ENCODE measurements at places on chromosomes 4 and X. TPM values are rescaled to one million over a fixed set of nuclear protein-coding genes. Genes with fewer than 3 reads are reported as not detected.

SMAD1 gene
- 16.6 TPM for total RNA-seq

DNA sequence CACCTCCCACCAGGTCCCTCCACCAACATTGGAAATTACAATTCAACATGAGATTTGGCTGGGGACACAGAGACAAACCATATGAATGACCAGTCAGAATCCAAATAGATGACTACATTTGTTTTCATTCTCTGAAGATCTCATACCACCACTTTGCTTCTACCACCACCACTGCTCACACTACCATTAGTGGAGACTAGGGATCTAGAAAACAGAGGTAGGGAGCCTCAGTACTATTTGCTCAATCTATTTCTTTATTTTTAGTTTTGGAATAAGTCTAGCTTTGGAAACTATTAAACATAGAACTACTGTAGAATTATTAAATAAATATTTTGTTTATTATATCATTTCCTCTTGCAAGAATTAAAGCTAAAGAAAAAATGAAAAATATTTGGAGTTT lies 727.9 kb downstream of the CCSER1 start:
- DNase-seq = no peak

DNA sequence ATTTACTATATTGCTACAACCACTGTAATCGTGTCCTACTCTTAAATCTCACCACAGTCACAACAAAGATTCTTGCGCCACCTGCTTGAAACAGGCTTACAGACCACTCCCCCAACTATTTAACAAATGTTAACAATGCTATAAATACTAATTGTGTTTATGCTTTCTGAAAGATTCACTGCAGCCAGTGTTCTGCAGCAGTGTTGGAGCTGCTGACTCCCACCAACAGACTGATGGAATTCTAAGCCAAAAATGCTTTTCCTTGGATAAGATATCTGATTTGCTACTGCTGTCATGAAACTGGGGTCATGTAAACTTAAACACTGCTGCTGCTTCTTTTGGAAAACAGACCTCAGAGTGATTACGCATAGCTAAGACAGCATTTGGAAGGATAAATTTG lies 244.2 kb upstream of the MAB21L2 start:
- no peak for DNase-seq

DNA sequence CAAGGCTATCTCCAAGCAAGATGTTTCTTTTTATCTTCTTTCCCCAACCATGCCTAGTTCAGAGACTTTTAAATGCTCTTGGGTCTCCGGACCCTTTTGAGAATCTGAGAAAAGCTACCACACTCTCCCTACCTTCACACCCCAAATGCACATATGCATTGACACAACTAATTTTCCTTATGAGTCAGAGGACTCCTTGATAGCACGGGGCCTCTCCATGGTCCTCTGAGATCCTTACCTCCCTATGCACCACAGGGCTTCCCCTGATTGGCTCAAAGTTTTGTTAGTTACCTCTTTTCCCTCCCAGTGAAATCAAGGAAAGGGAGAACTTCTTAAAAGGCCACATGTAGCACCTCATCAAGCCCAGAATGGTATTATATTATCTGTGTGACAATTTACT lies 86.8 kb upstream of the ATP6AP2 start:
- no peak for DNase-seq

GUCY1B1 gene
- total RNA-seq = 4.6 TPM

DNA sequence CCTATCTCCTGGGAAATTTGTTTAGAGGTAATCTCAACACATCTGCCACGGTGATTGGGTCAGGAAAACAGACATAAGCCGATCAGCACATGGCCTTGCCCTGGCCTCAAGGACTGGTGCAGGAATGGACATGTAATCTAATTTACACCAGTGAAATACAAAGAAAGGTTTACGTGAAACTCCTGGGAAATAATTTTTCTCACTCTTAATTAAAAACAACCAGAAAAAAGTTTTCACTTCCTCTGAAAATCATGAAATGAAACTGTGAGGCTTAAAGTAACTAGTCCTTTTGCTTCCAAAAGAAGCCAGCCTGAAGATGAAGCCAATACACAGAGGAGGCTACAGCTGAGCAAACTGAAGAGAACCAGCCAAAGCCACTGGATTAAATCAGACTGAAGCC lies 154.1 kb upstream of the FAM241A start:
- no peak for DNase-seq

KCNE5 gene
- 0.26 TPM for total RNA-seq

- DNase-seq = no peak
Measured at GRCh38 chrX:85573801-85574200, 194.3 kb upstream of the POF1B start.

DNA sequence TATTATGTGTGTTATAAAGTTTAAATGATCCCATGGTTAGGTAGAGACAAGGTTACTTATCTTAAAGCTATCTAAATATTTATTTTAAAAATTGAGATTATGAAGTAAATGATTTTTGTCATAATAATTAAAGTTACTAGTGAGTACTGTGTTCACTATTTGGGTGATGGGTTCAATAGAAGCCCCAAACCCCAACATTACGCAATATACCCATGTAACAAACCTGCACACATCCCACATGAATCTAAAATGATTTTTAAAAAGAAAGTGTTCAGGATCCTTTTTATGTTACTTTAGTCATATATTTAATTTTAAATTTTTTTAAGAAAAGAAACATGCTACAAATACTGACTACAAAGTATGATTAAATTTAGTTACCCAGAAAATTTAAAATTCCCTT lies 193.9 kb downstream of the TLL1 start:
- DNase-seq = no peak

Data from bronchial epithelial cell (primary cell).